ENCODE measurements at places on chromosomes 2 and 18.

- DNase-seq: no peak
Measured at GRCh38 chr18:78980279-78980771, 707 bp downstream of the SALL3 start.

GRCh38 chr18:13332874-13333273 is 114.3 kb downstream of the LDLRAD4 start:
- DNase-seq: no peak

DNA sequence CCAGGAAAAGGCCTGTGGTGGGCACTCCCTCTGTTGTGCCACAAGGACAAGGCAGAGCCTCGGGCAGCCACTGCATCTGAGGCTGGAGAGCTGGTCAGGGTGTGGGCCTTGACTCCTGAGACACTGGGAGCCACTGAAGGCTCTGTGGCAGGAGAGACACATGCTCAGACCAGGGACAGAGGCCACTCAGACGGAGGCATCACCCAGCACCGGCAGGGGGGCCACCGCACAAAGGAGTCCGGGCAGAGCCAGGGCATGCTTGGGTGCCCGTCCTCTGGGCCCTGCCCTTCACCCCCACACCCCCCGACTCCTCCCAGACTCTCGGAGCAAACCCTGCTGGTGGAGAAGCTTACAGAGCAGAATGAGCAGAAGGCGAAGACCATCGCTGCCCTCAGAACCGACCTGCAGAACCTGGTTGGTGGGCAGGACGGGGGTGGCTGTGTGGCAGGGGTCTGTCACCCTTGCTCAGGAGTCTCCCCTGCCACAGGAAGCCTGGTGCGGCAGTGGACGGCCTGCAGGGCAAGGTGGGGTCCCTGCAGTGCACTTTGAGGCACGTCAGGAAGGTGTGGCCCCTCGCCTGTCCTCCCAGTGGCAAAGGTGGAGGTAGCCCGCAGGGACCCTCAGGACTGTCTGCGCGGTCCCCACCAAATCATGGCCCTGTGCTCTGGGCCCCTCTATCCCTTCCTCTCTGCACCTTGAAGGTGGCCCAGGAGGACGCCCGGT is 26.0 kb downstream of the CROCC2 start:
- DNase-seq: no peak

DNA sequence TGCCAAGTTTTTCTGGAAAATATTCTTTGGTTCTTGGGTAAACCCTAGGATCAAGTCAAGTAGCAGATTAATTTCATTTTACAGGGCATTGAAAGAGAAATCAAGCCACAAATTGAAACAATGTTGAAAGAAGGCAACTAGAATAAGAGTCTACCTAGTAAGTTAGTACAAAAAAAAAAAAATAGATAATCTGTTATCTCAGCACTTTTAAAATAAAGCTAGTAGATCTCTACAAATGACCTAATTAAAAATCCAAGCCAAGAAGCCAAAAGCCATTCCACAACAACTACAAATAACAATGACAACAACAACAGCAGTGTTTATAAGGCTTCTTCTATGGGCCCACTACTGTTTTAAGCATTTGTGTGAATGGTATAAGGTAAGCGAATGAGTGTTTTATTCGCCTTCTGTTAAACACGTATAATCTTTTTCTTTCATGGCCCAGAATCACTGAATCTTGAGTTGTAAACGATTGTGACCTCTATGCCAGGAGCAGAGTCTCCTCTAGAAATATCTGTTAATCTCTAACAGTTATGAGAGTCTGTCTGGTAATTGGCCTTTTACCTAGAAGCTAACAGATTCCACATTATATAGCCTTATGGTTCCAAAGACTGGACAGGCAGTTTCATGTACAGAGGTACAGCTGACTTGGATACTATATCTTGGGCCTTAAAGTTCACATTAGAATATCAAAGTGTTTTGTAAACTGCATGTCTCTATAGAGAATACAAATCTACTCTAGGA is 28.6 kb upstream of the CUL3 start:
- no peak for DNase-seq

DNA sequence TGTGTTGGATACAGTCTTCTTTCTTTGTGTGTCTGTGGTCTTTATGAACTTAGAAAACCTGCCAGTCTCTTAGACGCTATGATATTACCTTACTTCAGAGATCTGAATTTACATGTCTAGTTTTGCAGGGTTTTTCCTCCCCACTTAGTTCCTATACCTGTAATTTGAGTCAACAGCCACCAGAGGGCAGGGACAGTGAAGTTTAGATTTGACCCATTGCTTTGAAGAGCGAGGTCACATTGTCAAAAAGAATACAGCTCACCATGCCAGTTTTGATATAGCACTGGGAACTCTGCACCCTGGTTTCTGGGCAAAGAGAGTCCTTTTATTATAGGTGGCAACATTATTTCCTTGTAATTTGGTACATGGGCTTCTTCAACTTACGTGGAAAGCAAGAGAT is 102.3 kb downstream of the MAPK4 start:
- no peak for DNase-seq
